Cardiac septum (tissue), 1 donor: ENCODE measurements at places on chromosomes 2 and 18. TPM values are rescaled to one million over a fixed set of nuclear protein-coding genes. Genes with fewer than 3 reads are reported as not detected.

- DNase-seq, result peak; percentile 59
Measured at GRCh38 chr18:46630160-46630559, 26.9 kb downstream of the LOXHD1 start.

DNA sequence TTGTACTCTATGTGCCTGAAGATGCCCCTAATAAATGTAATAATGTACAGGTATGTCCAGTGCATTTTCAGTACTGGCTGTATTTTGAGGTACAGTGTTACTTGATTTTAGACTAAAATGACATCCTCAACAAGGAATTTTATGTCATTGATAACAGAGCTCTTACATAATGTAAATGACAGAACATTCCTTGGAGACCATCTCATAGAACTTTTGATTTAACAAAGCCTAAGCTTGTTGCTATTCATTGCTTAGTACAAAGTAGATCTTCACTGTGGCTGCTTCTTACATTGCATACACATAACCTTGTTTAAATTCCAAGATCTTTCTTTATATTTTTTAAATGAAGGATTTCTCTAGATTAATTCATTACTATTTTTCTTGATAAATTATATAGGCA is 24.1 kb downstream of the DYNC1I2 start:
- no peak for DNase-seq

DNA sequence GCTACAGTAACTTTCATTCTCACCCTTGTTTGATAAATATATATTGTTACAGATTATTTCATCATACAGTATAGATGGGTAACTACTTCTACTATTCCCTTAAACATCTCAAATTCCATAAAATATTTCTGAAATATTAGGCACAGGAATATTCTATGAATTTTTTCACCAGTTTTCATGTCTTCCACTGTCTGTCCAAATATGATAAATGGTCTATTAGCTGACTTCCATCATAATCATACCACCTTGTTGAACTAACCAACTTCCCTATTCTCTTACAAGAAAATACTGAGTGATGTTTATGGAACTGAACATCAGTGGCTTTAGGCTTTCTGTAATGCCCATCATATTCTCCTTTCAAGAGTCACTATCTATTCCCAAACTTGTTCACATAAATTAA is 82.4 kb downstream of the TRAPPC8 start:
- no peak for DNase-seq

DNA sequence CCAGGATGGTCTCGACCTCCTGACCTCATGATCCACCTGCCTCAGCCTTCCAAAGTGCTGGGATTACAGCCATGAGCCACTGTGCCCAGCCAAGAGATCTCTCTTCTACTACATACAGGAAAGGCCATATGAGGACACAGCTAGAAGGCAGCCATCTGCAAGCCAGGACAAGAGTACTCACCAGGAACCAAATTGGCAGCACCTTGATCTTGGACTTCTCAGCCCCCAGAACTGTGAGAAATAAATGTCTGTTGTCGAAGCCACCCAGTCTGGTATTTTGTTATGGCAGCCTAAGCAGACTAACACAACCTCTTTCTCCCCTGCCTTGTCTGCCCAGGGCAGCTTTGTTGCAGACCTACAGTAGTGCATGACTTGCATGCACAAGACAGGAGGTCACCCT is 211.3 kb upstream of the HAAO start:
- peak; percentile 19 for DNase-seq

DNA sequence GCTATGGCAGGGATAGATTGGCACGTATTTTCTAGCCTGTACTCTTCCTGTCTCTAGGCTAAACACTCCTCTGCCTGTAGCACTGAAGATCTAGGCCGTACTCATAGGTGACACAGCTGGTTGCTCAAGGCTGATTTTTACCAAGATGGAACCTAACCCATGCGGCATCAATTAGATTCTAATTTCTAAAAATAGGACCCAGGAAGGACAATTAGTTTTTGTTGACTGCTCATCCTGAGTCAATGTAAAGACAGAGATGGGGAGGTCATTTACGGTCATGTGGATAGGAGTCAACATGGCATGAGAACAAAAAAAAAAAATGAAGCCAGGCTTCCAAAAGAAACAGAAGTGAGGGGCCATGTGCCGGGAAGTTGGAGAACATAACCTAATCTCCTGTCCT is 360.7 kb upstream of the ETAA1 start:
- no peak for DNase-seq

DNA sequence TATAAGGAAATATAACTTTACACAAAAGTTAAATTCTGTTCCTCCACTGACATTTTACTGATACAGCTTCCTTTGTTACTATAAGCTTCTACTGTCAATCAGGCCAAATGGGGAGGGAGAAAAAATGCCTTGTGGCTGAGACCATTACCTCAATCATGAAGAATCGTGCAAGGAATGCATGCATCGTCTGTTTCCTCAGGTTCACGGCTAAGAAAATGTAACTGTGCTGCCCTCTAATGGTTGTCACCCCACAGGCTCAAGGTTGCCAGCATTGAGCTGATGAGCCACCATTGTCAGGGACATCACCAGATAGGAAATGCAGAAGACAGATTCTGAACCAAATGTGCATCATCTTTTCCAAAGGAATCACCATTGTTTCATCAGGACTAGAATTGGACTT is 426.9 kb downstream of the CDH2 start:
- no peak for DNase-seq

- no peak for DNase-seq
Measured at GRCh38 chr2:126507425-126507911, 148.5 kb upstream of the GYPC start.

DNA sequence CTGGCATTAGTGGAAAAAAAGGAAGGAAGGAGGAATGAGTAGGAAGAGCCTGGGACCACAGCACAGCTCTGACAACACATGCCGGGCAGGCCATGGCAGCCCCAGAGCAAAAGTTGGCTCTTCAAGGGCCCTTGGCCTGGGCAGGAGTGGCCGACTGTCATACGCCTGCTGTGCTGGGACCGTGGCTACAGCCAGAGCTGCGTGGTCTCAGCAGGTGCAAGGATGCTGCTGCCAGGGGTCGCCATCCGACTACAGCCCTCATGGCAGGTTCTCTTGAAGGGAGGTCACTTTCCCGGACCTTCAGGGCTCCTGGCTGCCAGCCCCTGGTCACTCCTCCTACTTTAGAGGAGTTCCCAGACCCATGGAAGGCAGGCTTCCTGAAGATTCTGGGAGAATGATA is 109.9 kb downstream of the ARL4C start:
- no peak for DNase-seq

DNA sequence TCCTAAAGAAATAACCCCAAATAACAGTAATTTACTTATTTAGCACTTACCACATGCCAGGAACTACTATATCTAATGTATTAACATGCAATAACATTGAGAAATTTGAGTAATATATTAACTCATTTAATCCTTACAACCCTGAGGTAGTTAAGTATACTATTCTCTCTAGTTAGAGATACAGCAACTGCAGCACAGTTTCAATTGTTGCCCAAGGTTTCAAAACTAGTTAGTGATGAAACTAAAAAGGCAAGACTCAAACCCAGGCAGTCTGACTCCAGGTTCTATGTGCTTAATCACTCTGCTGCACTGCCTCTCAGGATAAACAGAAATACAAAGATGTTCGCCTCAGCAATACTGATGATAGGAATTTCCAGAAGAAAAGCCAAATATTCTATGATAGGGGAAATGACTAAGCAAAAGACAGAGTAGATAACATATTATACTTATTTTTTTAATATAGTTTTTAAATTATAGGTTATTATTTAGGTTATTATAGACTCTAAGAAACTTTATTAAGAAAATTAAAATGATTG is 88.0 kb downstream of the SS18 start:
- no peak for DNase-seq

DNA sequence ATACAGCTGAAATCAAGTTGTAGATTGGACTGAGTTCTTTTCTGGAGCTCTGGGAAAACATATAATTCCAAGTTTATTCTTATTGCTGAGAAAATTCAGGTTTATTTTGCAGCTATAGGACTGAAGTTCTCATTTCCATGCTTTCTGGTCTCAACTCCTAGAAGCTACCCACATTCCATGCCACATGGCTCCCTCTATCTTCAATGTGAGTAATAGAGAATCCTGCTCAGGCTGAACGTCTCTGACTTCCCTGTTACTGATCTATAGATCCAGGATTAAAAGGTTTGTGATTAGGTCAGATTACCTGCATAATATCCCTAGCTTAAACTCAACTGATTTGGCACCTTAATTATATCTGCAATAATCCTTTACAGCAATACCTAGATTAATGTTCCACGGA is 453.8 kb upstream of the MC4R start:
- no peak for DNase-seq

DNA sequence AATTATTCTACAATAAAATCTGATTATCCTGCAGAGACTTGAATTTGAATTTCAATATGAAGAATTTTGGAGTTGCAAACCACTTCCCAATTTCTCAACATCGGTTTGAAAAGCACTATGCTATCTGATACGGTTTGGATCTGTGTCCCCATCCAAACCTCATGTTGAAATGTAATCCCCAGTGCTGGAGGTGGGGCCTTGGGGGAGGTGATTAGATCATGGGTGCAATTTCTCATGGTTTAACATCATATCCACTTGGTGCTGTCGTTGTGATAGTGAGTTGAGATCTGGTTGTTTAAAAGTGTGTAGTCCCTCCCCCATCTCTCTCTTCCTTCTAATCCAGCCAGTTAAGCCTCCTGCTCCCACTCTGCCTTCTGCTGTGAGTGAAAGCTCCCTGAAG is 205.7 kb downstream of the NBAS start:
- no peak for DNase-seq

DNA sequence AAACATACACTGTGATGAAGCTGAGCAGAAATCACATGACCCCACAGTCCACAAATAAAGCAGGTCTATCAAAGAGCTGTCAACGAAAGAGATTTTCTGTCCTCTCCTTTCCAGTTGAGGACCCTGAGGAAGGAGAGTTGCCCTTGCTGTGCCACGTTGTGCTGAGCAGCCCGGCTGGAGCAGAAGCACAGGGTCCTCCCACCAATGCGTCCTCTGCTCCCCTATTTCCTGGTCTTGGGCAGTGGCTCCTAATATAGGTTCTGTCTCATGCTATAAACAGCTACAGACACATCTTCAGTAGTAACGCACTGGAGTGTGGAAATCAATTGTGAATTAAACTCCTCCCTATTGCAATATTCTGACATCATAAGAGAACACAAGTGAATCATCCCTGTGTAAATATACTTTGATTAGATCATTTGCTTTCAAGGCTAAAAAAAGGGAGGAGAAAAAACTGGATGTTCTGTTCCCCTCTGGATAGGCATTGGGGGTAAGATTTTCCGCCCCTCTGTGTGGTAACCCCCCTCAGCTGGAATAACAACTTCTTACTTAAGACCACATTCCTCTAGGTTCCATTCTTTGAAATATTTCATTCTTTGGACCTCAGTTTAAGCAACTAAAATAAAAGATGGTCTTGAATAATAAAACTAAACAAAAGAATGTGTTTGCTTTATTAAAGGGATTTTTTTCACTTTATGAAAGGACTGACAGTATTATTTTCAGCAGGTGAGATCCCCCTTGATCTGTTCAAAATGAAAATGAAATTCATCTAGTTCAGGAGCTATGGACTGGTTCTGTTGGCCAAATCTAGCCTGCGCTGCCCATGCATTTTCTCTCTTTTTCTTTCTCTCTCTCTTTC is 8.3 kb upstream of the RHOB start:
- no peak for DNase-seq

DNA sequence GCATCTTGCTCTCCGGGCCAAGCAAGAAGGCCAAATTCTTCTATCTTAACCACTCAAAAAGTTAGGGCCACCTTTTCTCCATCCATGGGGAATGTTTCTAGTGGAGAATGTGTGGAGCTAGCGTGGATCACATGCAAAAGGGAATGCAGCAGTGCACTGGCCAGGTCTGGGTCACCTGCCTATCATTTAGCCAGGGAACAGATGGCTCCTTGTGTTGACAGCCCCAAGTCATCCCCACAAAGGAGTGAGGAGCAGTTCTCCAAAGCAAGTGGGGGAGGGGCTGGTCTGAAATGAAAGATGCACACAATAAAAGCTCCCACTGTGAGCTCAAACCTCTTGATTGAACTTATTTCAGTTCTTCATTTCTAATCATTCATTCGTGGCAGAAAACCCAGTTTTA is 19.1 kb downstream of the EPB41L3 start:
- DNase-seq, result no peak

GRCh38 chr2:99656994-99657393 is 167.2 kb upstream of the REV1 start:
- no peak for DNase-seq

Gene FOXD4L1
- total RNA-seq, result not detected

Gene INHA
- total RNA-seq, result 0.59 TPM

Gene TEKT4
- total RNA-seq, result 0.32 TPM

Gene WNT10A
- total RNA-seq, result not detected

Gene NGEF
- 0.24 TPM for total RNA-seq

Gene LYPD6
- total RNA-seq, result 0.16 TPM

Gene AMER3
- not detected for total RNA-seq
